ENCODE measurements at places on chromosomes 2 and 18. TPM values are rescaled to one million over a fixed set of nuclear protein-coding genes. Genes with fewer than 3 reads are reported as not detected.

The RAB17 gene
- not detected for total RNA-seq

The RAB27B gene
- total RNA-seq = 5.0 TPM

The CHRNA1 gene
- total RNA-seq = not detected

The IWS1 gene
- 43.3 TPM for total RNA-seq

The GALR1 gene
- not detected for total RNA-seq

All from activated CD4-positive, alpha-beta memory T cell treated with anti-CD3 and anti-CD28 coated beads, Interleukin-2, amount 10 ng/mL, durations not matched to agents 7 days and 5 days (primary cell).